ENCODE measurements at places on chromosomes 7 and 10.

- no peak for DNase-seq
Measured at GRCh38 chr7:158251061-158251965, 336.3 kb downstream of the PTPRN2 start.

- peak; percentile 83 for DNase-seq
Measured at GRCh38 chr10:27252267-27253000, 11.8 kb upstream of the ACBD5 start.

- peak; percentile 63 for DNase-seq
Measured at GRCh38 chr10:1109795-1110673, 53.8 kb downstream of the WDR37 start.

- DNase-seq, result no peak
Measured at GRCh38 chr7:2495418-2496299, 19.5 kb upstream of the GRIFIN start.

All from stimulated activated CD4-positive, alpha-beta T cell treated with anti-CD3 and anti-CD28 coated beads, Interleukin-12 subunit alpha, Interleukin-12 subunit beta, amount 100 ng/mL, for 48 hours (primary cell).